ENCODE measurements at places on chromosomes 16 and 17.

GRCh38 chr17:15447928-15448579 is 19.4 kb downstream of the CDRT4 start:
- DNase-seq, result no peak

- no peak for DNase-seq
Measured at GRCh38 chr16:31083556-31083955, 5.2 kb downstream of the PRSS53 start.

DNA sequence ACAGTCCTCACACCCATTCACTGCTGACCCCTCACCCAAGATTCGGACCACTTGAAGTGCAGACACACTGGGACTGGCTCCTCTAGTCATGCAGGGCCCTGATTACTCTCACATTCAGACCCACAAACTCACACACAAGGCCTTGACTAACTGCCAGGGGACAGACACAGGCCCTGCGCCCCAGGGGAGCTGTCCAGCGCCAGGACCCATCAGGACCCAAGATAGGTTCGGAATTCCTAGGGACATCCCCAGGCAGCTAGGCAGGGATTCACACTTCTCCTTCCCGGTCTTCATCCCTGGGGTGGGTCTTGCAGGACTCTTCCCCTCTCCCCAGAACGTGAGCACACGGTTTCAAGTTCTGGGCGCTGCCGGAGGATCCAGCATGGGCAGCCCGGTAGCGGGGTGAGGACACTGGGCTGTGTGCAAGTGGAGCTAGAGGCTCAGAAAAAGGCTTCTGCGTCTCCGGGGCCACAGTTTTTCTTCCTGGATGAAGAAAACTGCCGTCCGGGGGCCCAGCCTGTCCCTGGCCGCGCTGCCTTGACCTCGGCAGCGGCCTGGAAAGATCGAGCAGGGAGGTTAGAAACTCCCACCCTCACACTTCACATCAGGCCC is 1.6 kb downstream of the SEZ6 start:
- DNase-seq, result no peak

DNA sequence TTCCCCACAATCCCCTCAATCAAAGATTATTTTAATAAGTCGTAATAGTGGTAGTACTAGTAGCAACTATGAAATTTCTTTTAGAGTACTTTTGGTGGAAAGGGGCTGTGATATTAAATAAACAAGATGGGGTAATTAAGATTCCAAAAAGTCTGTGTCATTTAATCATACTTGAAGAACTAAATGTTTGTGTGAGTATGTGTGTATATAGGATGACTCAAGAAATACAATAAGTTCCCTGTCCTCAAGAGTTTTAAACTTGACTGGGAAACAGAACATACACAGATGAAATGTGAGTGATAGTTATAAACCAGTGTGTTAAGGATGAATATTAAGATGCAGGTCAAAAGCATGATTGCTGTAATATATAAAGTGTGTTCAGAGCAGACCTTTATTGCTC is 2.3 kb downstream of the ALDH3A2 start:
- no peak for DNase-seq

GRCh38 chr16:86044241-86044671 is 145.3 kb downstream of the IRF8 start:
- DNase-seq, result no peak

- DNase-seq, result no peak
Measured at GRCh38 chr16:86217891-86218270, 292.4 kb upstream of the FOXF1 start.
